ENCODE measurements at places on chromosomes 5 and 9. TPM values are rescaled to one million over a fixed set of nuclear protein-coding genes. Genes with fewer than 3 reads are reported as not detected.

The SH3PXD2B gene
- polyA plus RNA-seq = not detected

The MAMDC2 gene
- not detected for polyA plus RNA-seq

The KIF24 gene
- not detected for polyA plus RNA-seq

The AGXT2 gene
- not detected for polyA plus RNA-seq

The C5orf58 gene
- not detected for polyA plus RNA-seq

The PCDHB16 gene
- polyA plus RNA-seq = not detected

The RALGDS gene
- 16.9 TPM for polyA plus RNA-seq

The STARD4 gene
- polyA plus RNA-seq = 6.1 TPM

The STKLD1 gene
- polyA plus RNA-seq = 0.16 TPM

The F2RL1 gene
- polyA plus RNA-seq = 2.6 TPM

The OR13C9 gene
- not detected for polyA plus RNA-seq

The AK3 gene
- 25.1 TPM for polyA plus RNA-seq

The ORM2 gene
- not detected for polyA plus RNA-seq

The DMGDH gene
- polyA plus RNA-seq = 0.70 TPM

The OR1Q1 gene
- polyA plus RNA-seq = not detected

The PCDHB5 gene
- polyA plus RNA-seq = not detected

The TMEFF1 gene
- not detected for polyA plus RNA-seq

The PCSK5 gene
- polyA plus RNA-seq = 0.18 TPM

The NNT gene
- polyA plus RNA-seq = 37.3 TPM

The OBP2B gene
- not detected for polyA plus RNA-seq

The ENTPD2 gene
- polyA plus RNA-seq = not detected

The DDX4 gene
- polyA plus RNA-seq = not detected

The FOXD4 gene
- polyA plus RNA-seq = not detected

The KCNIP1 gene
- not detected for polyA plus RNA-seq

The PLPPR1 gene
- polyA plus RNA-seq = not detected

The CPLANE1 gene
- 2.5 TPM for polyA plus RNA-seq

The CCDC112 gene
- polyA plus RNA-seq = 10.8 TPM

The GDA gene
- not detected for polyA plus RNA-seq

The PCDHB1 gene
- polyA plus RNA-seq = not detected

The TOR1A gene
- polyA plus RNA-seq = 56.8 TPM

The HEMGN gene
- polyA plus RNA-seq = 0.44 TPM

The AFAP1L1 gene
- polyA plus RNA-seq = not detected
